ENCODE measurements at places on chromosomes 4 and X.

DNA sequence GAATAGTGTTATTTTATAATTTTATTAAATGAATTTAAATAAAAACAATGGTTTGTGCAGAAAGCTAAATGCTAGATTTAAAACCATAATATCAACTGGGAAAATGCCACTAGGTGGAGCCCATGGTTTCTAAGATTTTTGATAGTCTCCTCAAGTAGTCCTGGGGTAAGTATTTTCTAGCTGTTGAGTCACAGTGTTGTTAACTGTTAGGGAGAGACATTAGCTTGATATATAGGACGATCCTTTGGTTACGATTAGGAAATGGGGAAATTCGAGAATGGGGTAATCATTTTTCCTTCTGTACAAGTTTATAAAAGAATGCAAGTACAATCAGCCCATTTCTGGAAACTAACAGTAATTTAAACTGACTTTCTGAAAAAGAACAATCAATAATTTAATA lies 378.4 kb downstream of the ANKRD50 start:
- no peak for DNase-seq

DNA sequence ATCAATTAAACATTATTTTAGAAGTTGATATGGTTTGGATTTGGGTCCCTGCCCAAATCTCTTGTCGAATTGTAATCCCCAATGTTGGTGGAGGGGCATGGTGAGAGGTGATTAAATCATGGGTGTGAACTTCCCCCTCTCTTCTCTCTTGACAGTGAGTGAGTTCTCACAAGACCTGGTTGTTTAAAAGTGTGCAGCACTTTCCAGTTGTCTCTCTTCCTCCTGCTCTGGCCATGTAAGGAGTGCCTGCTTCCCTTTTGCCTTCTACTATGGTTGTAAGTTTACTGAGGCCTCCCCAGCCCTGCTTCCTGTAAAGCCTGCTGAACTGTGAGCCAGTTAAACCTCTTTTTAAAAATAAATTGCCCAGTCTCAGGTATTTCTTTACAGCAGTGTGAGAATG lies 141.4 kb downstream of the GALNTL6 start:
- DNase-seq = no peak

DNA sequence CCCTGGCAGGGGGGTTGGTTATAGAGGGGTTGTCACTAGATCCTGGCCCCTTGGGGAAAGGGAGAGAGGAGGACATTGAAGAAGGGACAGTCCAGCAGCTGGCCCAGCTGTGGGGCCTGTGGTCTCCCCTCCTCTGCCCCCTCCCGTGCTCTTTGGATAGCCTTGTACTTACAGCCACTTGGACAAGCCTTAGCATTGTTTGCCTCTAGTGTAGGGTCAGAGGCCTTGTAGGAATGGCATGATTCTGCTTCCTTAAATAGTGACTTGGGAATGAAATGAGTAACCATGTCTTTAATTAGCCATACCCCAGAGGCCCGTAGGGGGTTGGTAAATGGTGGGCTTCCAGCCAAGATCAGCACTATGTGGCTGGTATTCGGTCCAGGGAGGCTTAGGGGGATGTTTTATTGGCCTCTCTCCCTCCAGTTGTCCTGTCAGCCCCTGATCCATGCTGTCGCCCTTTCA lies 230.6 kb downstream of the PTTG2 start:
- no peak for DNase-seq

DNA sequence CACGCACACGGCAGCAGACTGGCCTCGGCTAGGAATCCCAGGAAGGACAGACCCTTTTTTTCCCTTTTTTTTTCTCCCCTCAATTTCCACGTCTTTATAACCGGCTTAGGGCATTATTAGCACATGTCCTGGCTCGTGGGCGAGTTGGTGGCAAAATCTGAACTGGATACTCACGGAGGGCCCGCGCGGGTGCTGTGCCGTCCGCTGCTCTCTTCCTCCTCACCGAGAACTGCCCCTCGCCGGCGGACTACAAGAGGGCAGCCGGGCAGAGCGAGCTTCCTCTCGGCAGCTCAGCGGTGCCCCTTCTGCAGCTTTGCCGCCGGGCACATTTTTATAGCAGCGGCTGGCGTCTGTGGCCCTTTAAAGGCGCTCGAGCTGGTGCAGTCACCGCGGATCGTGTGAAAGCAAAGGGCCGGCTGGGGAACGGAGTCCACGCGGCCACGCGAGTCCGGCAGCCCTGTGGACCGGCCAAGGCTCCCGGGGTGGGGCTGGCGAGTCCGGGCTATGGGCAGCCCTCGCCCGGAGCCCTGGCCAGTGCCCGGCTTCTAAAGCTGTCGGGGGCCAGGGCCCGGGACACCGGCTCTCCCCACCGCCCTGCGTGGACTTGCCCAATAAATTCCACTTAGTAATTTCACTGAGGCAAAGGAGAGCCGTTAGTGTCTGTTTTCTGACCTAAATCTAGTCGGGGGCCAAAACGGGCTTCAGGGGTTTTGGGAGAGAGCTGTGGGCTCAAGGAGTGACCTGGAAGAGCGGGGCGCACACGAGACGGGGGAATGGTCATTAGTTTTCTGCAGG lies 1.3 kb upstream of the CITED1 start:
- no peak for DNase-seq

DNA sequence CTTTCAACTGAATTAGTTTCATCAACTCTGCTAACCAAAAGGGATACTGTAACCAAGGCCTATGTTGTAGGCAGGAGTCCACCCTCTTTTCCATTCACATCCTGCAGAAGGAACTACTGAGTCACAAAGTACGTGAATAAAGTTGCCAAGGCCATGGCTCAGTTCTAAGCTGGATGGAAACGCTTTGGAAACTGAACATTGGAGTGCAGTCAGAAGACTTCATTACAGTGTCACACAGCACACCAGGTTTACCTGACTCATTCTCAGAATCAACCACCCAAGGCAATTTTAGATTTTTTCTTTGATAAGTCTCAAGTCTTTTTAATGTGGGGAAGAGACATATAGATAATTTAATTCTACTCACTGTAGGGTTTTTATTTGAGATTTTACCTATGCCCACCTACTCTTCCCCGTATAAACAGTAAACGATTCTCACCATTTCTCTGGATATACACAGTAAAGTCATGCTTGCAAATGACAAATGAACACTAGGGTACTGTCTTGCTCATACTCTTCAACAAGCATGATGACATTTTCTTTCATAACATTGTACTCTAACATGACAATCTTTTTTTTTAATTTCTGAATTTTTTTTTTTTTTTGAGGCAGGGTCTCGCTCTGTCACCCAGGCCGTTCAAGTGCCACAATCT lies 58.9 kb upstream of the RBM47 start:
- no peak for DNase-seq

DNA sequence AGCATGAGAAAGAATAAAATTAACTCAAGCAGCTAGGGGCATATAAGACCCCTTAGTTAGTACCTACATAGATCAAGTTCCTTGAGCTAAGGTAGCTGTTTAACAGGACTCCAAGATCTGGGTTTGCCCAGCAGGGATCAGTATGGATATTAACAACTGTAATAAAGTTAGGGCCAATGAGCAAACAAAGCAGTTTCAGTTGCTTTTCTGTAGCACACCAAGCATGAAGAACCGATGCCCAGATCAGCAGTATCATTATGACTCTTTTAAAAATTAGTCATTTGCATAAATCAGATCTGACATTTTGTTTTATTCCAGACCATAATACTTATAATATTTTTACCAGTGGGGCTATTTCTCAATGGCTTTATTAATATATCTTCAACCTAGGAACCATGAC lies 80.9 kb downstream of the C4orf33 start:
- DNase-seq = no peak

DNA sequence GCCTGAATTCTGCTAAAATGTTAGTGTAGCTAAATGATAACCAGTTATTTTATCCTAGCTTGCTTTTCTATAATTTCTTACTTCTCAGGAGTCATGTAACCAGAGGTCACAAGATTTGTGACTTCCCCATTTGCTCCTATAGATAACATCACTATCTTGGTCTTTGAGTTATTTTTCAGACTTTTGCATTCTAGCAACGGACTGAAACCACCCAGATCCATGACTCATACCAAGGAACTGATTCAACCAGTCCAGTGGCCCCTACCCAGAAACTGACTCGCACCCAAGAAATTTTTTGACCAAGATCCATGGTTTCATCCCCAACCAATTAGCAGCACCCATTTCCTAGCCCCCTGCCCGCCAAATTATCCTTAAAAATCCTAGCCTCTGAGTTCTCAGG lies 50.0 kb downstream of the IQCM start:
- no peak for DNase-seq

DNA sequence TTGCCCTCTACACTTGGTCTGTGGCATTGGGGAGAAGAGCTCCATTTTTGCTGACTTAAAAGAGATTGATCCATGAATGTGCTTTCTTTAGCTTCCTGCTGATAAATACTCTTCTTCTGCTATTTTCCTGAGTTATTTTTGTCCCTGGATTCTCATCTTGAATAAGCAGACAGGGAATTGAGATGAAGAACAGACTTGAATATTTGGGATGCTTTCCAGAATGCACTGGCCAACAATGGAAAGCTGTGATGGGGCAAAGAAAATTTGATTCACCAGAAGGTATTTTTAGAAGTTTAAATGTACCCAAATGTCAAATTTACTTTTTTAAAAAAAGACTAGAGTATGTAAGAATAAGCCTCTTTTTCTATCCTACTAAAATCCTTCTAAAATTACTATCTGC lies 309.9 kb upstream of the PPP1R2C start:
- no peak for DNase-seq

GRCh38 chr4:53905276-53905940 lies 159.0 kb downstream of the CHIC2 start:
- no peak for DNase-seq

GRCh38 chrX:70878902-70879301 lies 29.6 kb downstream of the TEX11 start:
- no peak for DNase-seq

DNA sequence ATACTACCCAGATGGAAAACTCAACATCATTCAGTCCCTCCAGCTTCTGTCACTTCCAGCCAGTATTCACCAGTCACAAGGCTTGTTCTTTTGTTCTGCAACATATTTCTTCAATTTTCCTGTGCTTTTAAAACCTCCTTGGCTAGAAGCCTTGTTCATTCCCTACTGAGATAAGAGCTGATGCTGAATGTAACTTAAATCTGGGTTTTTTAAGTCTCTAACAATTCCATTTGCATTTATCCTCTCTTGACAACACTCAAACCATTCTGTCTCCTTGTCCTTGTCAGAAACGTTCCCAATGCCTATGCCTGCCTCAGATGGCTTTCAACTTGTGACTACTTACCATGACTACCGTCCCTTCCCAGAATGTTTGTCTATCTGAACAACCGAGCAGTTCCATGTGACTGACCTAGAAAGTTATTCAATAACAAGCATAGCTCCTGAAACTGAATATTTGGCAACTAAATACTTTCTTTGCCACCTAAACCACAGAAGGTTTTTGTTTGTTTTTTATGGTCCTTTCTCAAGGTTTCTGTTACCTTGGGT lies 682.9 kb upstream of the GALNTL6 start:
- no peak for DNase-seq

- no peak for DNase-seq
Observed at GRCh38 chrX:134764202-134764785, 106.0 kb upstream of the PLAC1 start.

GRCh38 chr4:1261107-1261928 lies 12.4 kb upstream of the CTBP1 start:
- no peak for DNase-seq

- no peak for DNase-seq
Observed at GRCh38 chrX:113274345-113274744, 433.7 kb upstream of the AMOT start.

DNA sequence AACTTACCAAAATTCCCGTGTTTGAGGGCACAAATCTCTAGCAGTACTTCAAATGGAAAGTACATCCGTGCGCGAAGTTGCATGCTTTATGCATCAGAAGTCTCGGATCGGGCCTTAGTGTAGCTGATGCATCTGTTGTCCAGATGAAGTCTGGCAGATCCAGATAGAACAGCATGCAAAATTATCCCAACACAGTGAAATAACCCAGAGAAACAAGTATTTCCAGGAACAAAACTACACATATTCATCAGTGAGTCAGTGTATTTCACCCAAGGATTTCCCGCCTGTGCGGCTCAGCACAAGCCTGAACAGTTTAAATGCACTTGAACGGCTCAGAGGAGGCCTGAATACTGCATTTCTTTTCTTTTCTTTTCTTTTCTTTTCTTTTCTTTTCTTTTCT lies 27.4 kb upstream of the CLDN24 start:
- DNase-seq = no peak

- DNase-seq = no peak
Observed at GRCh38 chr4:142473218-142473959, 372.7 kb downstream of the INPP4B start.

- DNase-seq = no peak
Observed at GRCh38 chr4:804804-805203, 21.1 kb downstream of the CPLX1 start.

All from stimulated activated CD8-positive, alpha-beta memory T cell treated with anti-CD3 and anti-CD28 coated beads, Interleukin-4, amount 100 ng/mL, for 1 hour (primary cell).